ENCODE measurements at places on chromosomes 13 and 19. TPM values are rescaled to one million over a fixed set of nuclear protein-coding genes. Genes with fewer than 3 reads are reported as not detected.

The KCTD4 gene
- not detected for total RNA-seq

The LYPD3 gene
- total RNA-seq = 0.67 TPM

The SIGLEC5 gene
- not detected for total RNA-seq

The ZNF99 gene
- total RNA-seq = not detected

The UBE2L5 gene
- not detected for total RNA-seq

The ERFL gene
- total RNA-seq = 1.0 TPM

DNA sequence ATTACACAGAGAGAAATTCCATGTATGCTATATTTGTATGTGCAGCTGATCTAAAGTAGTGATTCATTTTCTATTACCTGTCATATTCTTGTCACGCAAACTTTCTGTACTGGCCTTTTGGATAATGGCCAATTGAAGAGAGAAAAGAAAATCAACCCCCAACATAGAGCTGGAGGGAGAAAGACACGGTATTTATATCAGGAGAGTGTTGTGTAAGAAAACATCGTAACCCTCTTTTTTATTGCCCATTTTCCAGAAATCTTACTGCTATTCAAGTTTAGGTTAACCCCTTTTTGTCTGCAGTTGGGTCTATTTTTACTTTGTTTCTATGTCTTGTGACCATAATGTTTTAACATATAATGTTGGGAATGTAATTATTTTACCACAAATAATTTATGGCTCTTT, 27.9 kb downstream of the DGKH start:
- no peak for DNase-seq

GRCh38 chr19:6608940-6609339, 18.0 kb upstream of the CD70 start:
- DNase-seq = no peak

DNA sequence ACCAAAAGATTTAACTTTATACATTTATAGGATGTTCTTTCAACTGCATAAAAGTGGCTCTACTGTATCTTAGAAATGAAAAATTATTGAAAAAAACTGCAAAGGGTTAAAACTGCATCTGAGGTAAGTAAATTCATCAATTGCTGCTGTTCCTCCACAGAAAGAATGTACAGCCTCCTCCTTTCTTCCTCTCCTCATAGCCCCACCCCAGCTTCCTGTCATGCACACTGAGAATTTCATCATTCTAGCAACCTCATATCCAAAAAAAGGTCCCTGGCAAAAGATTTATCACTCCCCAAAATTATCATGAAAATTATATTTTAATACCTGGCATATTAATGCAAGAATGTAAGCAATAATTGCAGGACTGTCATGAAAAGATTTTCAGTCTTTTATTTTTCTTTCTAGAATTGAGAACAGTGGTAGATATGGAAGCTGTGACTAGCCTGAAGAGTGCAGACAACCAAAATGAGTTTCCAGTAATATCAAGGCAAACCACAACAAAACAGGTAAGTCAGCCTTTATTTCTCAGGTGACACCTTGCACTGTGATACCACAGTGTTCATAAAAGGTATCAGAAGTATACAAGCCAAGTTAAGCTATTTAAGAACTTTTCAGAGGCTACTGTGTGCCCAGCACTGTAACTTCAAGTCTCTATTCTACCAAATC, 110.8 kb downstream of the SUCLA2 start:
- DNase-seq = no peak

- DNase-seq = no peak
Measured at GRCh38 chr19:8515317-8515716, 1.4 kb upstream of the ZNF414 start.

DNA sequence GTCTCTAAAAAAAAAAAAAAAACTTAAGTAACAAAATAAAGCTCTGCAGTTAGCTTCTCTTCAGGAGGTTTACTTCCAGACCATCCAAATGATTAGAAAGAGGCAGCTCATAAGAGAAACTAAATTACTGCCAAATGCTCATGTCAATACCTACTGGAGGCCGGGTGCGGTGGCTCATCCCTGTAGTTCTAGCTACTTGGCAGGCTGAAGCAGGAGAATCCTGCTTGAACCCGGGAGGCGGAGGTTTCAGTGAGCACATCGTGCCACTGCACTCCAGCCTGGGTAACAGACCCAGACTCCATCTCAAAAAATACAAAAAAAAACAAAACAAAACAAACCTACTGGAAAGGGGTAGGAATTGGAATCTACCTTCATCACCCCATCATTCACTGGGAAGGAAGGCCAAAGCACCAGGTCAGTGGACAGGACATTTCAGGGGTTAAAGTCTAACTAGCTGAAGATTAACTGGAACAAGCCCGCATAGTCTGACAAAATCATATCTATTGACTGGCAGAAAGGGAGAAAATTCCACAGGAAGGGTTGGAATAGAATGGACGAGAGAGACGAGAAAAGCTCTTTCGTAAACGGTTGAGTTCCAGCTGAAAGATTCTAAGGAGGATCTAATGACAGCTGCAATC, 1.3 kb downstream of the ZFP14 start:
- DNase-seq = no peak

GRCh38 chr19:46624958-46625661, at the start of gene PTGIR:
Gene PTGIR (minus strand): TSS chr19:46625089. CDS start chr19:46624225, 864 bp downstream.
- DNase-seq = no peak

GRCh38 chr19:33375837-33376159, 2.3 kb downstream of the CEBPG start:
- peak; percentile 72 for DNase-seq

DNA sequence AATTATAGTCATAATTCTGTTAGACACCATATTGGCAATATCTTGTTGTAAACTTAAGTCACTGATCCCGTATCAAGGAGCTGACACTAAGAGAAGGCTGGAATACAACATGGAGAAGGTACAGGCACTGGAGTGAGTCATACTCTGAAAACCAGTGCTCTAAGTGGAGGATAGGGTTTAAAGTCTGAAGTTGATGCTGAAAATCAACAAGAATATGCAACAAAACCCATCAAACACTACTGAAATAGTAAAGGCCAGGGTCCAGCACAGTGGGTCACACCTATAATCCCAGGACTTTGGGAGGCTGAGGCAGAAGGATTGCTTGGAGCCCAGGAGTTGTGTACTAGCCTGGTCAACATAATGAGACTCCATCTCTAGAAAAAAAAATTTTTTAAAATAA, 73.2 kb upstream of the KLF5 start:
- DNase-seq = no peak

DNA sequence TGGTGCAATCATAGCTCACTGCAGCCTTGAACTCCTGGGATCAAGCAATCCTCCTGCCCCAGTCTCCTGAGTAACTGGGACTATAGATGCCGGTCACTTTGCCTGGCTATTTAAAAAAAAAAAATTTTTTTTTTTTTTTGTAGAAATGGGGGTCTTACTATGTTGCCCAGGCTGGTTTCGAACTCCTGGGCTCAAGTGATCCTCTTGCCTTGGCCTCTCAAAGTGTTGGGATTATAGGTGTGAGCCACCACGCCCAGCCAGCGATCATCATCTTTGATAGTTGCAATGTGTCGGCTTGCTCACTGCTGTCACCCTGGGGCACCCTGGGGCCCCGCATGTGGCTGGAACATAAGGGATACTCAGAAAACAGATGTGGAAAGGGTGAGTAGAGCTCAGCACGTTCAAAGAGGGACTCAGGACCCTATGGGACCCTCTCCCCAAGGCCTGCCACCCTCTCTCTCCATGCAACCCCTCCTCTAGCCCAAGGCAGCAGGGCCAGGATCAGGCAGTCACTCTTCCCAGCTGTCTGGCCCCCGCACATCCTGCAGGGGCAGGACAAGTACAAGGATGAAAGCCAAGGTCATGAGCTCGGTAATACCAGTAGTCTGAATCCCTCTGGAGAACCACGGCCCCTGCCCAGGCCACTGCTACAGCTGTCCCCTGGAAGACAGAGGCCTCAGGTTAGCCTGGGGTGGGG, 6.5 kb upstream of the CCL25 start:
- no peak for DNase-seq

Measured in cardiac muscle cell (in vitro differentiated cells and primary cell).